A673 (cell line): ENCODE measurements at places on chromosomes 2 and 18. TPM values are rescaled to one million over a fixed set of nuclear protein-coding genes. Genes with fewer than 3 reads are reported as not detected.
A peak's percentile ranks its signal among the peaks of the same experiment; 100 is the strongest.

RNU2-63P gene
- 10.9 and 11.4 TPM in 2 replicates for total RNA-seq

KANSL3 gene
- total RNA-seq: 71.8 and 77.9 TPM in 2 replicates

AQP12A gene
- not detected in 2 replicates for total RNA-seq

POTEE gene
- total RNA-seq: 0.07 and 0.09 TPM in 2 replicates

ATP6V1B1 gene
- 6.4 and 6.5 TPM in 2 replicates for total RNA-seq

INHBB gene
- total RNA-seq: 0.09 TPM in 2 replicates

RGPD5 gene
- 45.6 and 68.8 TPM in 2 replicates for total RNA-seq

PRKAG3 gene
- not detected in 2 replicates for total RNA-seq

C1QL2 gene
- 0.98 and 1.5 TPM in 2 replicates for total RNA-seq

DNA sequence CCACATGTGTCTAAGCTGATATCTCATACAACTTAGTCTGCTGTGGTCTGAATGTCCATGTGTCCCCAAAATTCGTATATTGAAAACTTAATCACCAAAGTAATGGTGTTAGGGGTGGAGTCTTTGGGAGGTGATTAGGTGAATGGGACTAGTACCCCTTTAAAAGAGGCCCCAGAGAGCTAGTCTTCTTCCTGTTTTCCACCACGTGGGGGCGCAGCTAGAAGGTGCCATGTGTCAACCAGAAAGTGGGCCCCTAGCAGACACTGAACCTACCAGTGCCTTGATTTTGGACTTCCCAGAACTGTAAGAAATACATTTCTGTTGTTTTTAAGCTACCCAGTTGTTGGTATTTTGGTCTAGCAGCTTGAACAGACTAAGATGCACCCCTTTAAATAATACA is 86.6 kb downstream of the ASB1 start:
- H3K4me3 ChIP-seq: no peak overlapping the region
- no peaks in the 10 kb centered on the region for H3K36me3 ChIP-seq
- peaks cover 4% of the 10 kb centered on the region for H3K27me3 ChIP-seq
- peak; percentile 70 for DNase-seq
- H3K4me1 ChIP-seq: no peaks in the 10 kb centered on the region
- no peak overlapping the region for H3K27ac ChIP-seq

DNA sequence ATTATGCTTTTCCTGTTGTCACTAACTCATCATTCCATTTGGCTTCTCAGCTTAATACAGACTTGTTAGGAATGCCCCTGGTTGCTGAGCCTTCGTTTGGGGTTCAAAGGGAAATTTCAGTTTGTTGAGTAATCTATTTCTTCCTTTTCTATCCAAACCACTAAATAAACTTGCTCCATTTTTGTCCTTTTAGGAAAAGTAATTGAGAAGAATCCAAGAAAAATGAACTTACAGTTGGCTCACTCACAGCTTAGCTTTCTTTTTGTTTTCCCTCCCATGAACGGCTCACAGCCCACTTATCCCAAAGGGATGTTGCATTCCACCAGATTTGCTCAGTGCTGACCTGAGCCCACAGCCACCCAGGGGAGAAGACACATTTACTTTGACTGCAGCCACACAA is 73.9 kb downstream of the SOX11 start:
- no peak overlapping the region for H3K27ac ChIP-seq
- H3K4me3 ChIP-seq: no peak overlapping the region
- H3K27me3 ChIP-seq: no peaks in the 10 kb centered on the region
- no peak for DNase-seq
- no peaks in the 10 kb centered on the region for H3K36me3 ChIP-seq

GRCh38 chr2:170455617-170456426 is 259.3 kb upstream of the SP5 start:
- no peaks in the 10 kb centered on the region for H3K4me1 ChIP-seq
- no peak for DNase-seq
- no peak overlapping the region for H3K4me3 ChIP-seq
- H3K36me3 ChIP-seq: no peaks in the 10 kb centered on the region
- H3K27ac ChIP-seq: no peak overlapping the region

DNA sequence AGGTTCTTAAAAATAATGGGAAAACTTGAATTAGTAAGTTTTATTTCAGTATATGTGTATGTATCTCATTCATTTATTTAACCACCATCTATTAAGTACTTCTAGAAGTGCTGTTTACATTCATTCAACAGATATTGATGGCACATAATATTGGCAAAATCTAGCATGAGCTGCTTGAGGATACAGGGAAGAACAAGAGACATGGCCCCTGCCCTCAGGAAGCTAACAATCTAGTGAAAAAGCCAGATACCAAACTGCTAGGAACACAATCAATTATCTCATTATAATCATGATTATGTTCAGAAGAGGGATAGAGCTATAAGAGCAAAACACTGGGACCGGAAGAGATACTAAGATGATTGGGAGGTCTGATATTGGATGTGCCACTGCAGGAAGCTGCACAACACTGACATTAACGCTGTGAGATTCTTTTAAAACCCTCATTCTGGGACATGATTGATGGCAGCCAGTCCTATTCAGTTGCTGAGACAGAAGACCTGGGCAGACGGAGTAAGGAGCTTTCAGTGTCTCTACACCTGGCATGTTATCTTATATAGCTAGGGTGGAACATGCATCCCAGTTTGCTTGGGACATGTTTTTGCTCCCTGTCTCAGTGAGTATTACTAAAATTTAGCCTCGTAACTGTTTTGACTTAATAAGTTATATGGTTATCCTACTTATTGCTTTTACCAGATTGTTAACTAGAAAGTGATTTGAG is 314.1 kb downstream of the STK39 start:
- no peaks in the 10 kb centered on the region for H3K36me3 ChIP-seq
- no peak for DNase-seq
- H3K27me3 ChIP-seq: no peaks in the 10 kb centered on the region
- no peak overlapping the region for H3K27ac ChIP-seq
- no peak overlapping the region for H3K4me3 ChIP-seq

DNA sequence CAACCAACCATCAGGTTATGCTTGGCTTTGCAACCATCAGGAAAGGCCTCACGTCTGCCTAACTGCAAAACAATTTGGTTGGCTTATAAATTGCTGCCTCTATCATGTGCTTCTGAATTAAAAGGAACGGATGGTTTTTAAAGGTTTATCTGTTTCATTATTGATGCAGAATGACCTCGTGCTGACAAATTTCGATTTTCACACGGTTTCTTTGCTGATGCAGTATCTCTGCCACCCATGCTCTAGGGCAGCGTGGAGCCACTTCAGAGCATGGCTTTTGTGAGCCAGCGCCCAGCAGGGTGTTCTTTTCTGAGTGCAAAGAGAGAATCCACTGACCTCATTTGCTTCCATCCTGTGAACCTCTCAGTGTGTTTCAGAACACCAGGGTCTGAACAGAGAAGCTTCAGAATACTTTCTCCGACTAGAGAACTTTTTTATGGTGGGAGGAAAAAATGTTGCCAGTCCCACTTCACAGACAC is 143.1 kb upstream of the L3MBTL4 start:
- H3K27me3 ChIP-seq: no peaks in the 10 kb centered on the region
- DNase-seq: no peak
- no peak overlapping the region for H3K27ac ChIP-seq
- no peaks in the 10 kb centered on the region for H3K4me1 ChIP-seq
- H3K4me3 ChIP-seq: no peak overlapping the region

GRCh38 chr2:55705027-55705653 is 11.5 kb upstream of the PNPT1 start:
- no peak for DNase-seq
- H3K4me3 ChIP-seq: no peak overlapping the region
- H3K4me1 ChIP-seq: no peaks in the 10 kb centered on the region
- no peak overlapping the region for H3K27ac ChIP-seq
- no peaks in the 10 kb centered on the region for H3K36me3 ChIP-seq

DNA sequence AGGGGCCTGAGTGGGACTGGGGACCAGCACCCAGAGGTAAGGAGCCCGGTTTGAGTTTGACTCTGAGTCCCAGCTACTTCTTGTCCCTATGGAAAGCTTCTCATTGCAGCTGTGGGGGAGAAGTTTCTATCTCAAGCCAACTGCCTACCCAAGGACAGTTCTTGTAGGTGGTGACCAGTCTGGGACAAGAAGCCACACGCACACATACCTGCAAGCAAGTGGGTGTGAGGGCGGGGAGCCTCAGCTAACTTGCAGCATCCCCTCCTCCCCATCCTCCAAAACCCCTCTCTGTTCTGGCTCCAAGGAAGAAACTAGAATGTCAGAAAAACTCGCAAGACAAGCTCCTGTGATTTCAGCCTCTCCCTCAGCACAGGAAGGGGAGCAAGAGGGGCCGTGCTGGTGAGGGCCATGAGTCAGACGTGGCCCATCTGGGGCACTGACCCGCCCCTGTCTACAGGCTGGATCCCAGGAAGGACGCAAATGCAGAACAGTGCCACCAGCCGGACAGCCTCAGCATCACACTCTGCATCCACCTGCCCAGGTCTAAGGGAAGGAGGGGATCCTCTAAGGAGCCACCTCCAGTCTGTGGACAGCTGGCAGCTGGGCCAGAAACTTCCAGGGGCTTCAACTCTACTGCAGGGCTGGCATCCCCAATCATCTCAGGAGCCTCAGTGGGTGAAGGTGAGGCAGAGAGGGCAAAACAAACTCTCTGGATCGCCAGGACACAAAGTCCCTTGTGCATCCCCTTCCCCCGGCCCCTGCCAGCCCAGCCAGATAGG is 103.4 kb downstream of the TNS1 start:
- H3K4me1 ChIP-seq: peaks cover 6% of the 10 kb centered on the region
- no peak overlapping the region for H3K27ac ChIP-seq
- no peak overlapping the region for H3K4me3 ChIP-seq
- DNase-seq: no peak
- H3K27me3 ChIP-seq: no peaks in the 10 kb centered on the region
- H3K36me3 ChIP-seq: peaks cover 27% of the 10 kb centered on the region

- no peak overlapping the region for H3K27ac ChIP-seq
- H3K36me3 ChIP-seq: no peaks in the 10 kb centered on the region
- no peak for DNase-seq
- peaks cover 99% of the 10 kb centered on the region for H3K27me3 ChIP-seq
- no peak overlapping the region for H3K4me3 ChIP-seq
- peaks cover 5% of the 10 kb centered on the region for H3K4me1 ChIP-seq
Observed at GRCh38 chr2:60533101-60534051, 20.1 kb downstream of the BCL11A start.

- H3K36me3 ChIP-seq: no peaks in the 10 kb centered on the region
- H3K27ac ChIP-seq: no peak overlapping the region
- H3K4me3 ChIP-seq: no peak overlapping the region
Observed at GRCh38 chr2:96756788-96757476, 3.8 kb upstream of the CNNM4 start.

DNA sequence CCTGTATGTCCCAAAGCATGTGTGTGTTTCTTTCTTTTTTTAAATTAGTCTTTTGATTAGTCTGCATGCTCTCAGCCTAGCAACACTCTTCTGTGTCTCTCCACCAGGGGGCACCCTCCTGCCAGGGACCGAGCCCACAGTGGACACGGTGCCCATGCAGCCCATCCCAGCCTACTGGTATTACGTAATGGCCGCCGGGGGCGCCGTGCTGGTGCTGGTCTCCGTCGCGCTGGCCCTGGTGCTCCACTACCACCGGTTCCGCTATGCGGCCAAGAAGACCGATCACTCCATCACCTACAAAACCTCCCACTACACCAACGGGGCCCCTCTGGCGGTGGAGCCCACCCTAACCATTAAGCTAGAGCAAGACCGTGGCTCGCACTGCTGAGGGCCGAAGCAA is 93.8 kb downstream of the NRP2 start:
- peak overlapping the region; percentile 14 for H3K27ac ChIP-seq
- peak; percentile 55 for DNase-seq
- H3K4me1 ChIP-seq: peaks cover 31% of the 10 kb centered on the region
- no peaks in the 10 kb centered on the region for H3K27me3 ChIP-seq
- no peaks in the 10 kb centered on the region for H3K36me3 ChIP-seq

DNA sequence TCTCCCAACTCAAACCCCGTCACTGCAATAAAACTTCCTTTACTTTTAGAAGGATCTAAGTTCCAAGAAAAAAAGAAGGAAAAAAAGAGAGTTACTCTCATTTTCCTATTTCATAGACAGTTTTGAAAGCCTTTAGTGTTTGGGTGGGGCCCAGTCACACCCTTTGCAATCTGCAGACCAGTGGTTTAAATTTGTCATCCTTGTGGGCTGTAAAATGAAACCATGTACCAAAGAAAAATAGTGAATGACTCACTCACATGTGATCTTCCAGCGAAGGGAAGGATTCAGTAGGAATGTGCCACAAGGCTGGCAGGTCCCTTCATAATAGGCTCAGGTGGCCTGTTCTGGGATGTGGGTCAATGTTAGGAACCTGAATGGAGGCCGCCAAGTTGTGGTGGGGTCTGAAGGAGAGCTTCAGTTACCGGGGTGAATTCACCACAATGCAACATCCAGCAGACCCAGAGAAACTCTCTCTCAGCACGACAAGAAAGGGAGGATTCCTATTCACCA is 28.3 kb downstream of the ANXA4 start:
- no peaks in the 10 kb centered on the region for H3K27me3 ChIP-seq
- H3K4me3 ChIP-seq: no peak overlapping the region
- no peaks in the 10 kb centered on the region for H3K4me1 ChIP-seq
- peak; percentile 11 for DNase-seq
- no peak overlapping the region for H3K27ac ChIP-seq
- no peaks in the 10 kb centered on the region for H3K36me3 ChIP-seq

- no peaks in the 10 kb centered on the region for H3K27me3 ChIP-seq
- H3K4me3 ChIP-seq: no peak overlapping the region
- no peaks in the 10 kb centered on the region for H3K36me3 ChIP-seq
Observed at GRCh38 chr2:85264471-85264870, 63.3 kb downstream of the TGOLN2 start.

DNA sequence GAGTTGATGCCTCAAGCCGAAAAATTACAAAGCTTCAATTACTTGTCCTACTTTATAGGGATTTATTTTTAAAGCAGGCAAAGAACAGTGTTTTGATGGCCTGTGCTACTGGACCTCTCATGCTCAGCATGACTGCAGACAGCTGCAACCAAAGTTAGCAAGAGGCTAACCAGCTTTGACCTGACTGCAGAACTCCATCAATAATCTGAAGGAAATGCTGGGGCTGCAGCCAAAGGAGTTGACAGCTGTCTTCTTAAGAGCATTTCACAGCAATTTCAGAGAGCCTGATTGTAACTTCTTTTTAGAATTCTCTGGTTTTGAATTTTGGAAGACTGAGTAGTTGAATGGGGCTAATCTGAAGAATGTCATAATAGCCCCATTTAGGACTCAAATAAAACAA is 46.5 kb upstream of the SESTD1 start:
- H3K36me3 ChIP-seq: no peaks in the 10 kb centered on the region
- no peaks in the 10 kb centered on the region for H3K27me3 ChIP-seq
- H3K4me3 ChIP-seq: no peak overlapping the region
- H3K4me1 ChIP-seq: no peaks in the 10 kb centered on the region
- H3K27ac ChIP-seq: no peak overlapping the region
- no peak for DNase-seq

GRCh38 chr2:29317077-29317517 is 201.9 kb downstream of the CLIP4 start:
- no peak overlapping the region for H3K27ac ChIP-seq
- no peak for DNase-seq
- no peaks in the 10 kb centered on the region for H3K36me3 ChIP-seq
- peaks cover 36% of the 10 kb centered on the region for H3K4me1 ChIP-seq
- no peaks in the 10 kb centered on the region for H3K27me3 ChIP-seq

DNA sequence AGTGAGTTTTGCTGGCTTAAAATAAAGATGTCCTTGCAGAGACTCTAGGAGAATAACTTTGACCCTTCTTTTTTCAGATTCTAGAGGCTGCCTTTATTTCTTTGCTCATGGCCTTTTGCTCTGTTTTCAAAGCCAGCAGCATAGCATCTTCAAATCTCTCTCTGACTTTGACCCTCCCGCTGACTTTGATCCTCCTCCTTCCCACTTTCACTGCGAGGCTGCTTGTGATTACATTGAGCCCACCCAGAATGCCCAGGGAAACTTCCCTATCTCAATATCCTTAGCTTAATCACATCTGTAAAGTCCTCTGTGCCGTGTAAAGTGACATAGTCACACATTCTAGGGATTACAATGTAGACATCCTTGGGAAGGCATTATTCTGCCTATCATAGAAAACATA is 23.9 kb downstream of the TACR1 start:
- DNase-seq: no peak
- no peaks in the 10 kb centered on the region for H3K4me1 ChIP-seq
- no peak overlapping the region for H3K4me3 ChIP-seq
- H3K27me3 ChIP-seq: no peaks in the 10 kb centered on the region
- H3K36me3 ChIP-seq: no peaks in the 10 kb centered on the region
